ENCODE measurements at places on chromosomes 2 and 18. TPM values are rescaled to one million over a fixed set of nuclear protein-coding genes. Genes with fewer than 3 reads are reported as not detected.

GAL3ST2 gene
- not detected for total RNA-seq

DNA sequence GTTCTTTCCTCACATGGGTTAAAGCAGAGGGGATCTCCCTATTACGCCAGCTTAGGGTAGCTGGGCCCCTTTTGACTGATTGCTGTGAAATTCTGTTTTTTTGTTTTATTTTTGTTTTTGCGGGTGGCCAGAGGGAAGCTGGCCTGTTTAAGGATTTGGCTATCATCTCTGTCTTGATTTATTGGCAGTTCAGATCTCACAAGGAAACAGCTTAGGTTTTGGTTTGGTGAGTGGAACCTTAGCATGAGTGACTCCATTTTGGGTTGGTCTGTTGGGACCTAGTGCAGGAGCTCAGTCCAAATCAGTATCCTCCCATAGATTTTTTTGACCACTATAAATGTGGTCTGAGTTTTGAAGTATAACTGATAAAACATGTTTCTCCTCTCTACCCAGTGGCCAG lies 25.6 kb upstream of the NTSR2 start:
- H3K36me3 ChIP-seq, result no peaks in the 10 kb centered on the region
- H3K4me1 ChIP-seq, result peaks cover 11% of the 10 kb centered on the region
- DNase-seq, result no peak
- no peaks in the 10 kb centered on the region for H3K27me3 ChIP-seq
- no peak overlapping the region for H3K27ac ChIP-seq

DNA sequence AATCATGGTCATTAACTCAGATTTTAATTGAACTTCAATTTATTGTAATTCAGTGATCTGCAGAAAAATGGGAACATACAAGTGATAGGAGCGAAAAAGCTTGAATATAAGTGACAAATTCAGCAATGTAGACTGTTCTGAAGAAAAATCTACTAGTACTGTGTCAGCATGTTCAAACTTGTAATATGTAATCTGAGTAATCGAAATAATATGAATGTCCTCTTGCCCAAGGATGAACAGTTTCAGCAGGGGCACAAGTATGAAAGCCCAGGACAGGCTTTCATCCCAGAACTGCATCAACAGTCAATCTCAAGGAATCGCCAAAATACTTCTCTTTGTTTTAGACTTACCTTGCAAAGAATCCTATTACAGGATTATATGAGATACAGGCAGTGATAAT lies 1110.5 kb downstream of the LRP1B start:
- H3K27me3 ChIP-seq, result no peaks in the 10 kb centered on the region
- no peak overlapping the region for H3K27ac ChIP-seq
- H3K36me3 ChIP-seq, result no peaks in the 10 kb centered on the region
- DNase-seq, result no peak
- H3K4me1 ChIP-seq, result no peaks in the 10 kb centered on the region

GRCh38 chr2:169464466-169464865 lies 14.8 kb upstream of the BBS5 start:
- no peaks in the 10 kb centered on the region for H3K27me3 ChIP-seq
- H3K4me1 ChIP-seq, result no peaks in the 10 kb centered on the region
- no peak for DNase-seq
- H3K36me3 ChIP-seq, result no peaks in the 10 kb centered on the region

GRCh38 chr2:55999790-56000189 lies 76.2 kb upstream of the EFEMP1 start:
- no peaks in the 10 kb centered on the region for H3K4me1 ChIP-seq
- H3K27me3 ChIP-seq, result no peaks in the 10 kb centered on the region
- no peak overlapping the region for H3K4me3 ChIP-seq
- H3K27ac ChIP-seq, result no peak overlapping the region

DNA sequence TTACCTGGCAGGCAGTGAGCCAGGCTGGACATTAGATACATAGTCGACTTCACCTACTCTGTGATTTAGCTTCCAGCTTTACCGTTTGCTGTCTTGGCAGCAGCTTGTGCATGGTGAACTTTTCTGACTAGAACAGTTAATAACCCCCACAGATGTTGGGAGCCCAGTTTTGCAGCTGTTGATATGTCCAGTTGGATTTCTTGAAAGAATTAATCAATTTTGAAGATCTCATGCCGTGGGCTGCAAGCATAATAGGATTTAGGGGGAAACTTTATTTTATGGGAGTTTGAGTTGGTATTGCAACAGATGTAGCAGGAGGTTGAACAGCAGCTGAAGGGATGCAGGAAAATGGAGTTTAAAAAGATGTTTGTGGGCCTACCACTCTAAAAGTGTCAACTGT lies 13.8 kb downstream of the MYO1B start:
- no peaks in the 10 kb centered on the region for H3K4me1 ChIP-seq
- H3K27ac ChIP-seq, result no peak overlapping the region
- no peaks in the 10 kb centered on the region for H3K27me3 ChIP-seq

Data from breast epithelium (tissue), 4 donors.